ENCODE measurements at places on chromosomes 6 and 20.

DNA sequence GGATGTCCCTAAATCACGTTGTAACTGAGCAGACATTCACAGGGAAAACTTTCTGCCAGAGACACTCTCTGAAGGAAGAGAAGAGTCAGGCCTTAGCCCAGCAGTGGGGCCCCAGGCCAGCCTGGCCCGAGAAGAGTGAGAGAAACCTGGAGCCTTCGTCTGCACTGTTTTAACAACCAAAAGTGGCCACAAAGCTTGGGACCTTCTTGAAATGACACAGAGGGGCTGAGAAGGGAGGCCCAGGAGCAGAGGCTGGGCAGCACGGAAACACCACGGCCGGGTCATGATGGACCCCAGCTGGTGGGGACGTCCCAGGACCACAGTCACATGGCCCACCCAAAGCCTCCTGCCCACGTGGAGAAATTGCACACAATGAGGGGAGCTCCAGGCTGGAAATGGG is 126.8 kb upstream of the THBS2 start:
- no peak for DNase-seq

- DNase-seq = no peak
Observed at GRCh38 chr20:38843346-38843745, 37.8 kb downstream of the PPP1R16B start.

- no peak for DNase-seq
Observed at GRCh38 chr6:87126501-87126900, 28.9 kb upstream of the ZNF292 start.

DNA sequence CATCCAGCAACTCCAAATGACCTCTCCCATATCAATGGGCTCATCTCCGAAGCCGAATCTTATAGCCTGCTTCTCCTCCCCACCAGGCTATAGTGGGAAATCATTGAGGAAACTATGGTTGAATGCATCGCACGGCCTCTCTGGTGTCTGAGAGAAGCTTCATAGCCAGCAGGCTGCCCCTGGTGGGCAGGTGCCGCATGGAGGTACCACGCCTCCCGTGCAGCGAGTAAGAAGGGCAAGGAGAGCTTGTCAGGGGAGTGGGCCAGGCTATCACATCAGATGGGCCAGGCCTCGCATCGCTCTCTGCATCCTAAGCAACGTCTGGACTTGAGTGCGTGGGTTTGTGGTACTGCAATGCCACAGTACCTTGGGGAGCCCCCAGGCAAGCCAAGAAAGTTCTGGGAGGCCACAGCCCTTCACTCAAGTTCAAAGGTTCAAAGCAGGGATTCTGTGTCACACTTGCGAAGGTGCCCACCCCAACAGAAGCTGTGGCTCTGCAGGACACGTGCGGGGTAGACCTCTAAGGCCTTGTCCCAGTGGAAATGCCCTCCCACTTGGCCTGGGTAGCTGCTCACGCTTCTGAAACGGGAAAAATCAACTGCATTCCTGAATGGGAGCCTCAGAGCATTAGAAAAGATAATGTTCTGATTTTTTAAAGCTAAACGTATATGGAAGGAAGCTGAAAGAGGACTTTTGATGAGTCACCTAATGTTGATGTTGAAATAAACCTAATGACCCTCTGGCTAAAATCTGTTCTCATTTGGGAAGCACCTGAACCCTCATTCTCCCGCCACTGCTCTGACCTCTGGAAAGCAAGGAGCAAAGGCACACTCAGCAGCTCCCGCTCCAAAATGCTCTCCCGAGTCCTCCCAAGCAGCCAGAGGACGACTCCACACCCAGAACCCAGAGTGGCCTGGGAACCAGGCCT is 8.4 kb upstream of the IRF4 start:
- DNase-seq = no peak

DNA sequence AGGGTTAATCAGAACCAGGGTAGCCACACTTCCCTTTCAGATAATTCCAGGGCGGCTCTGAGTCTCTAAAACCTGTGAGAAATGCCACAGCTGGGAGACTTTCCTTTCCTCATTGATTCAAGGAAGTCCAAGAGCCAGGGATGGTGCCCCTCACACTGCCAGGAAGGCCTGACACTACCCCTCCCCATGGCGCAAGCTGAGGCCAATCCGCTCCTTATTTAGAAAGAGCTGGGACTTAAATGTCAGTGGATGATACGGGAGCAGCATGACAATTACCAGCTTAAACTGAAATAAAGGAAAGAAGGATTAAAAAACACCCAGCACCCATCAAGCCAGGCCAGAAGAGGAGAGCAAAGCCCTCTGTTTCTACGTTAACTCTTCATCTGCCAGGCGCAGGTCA is 244.4 kb downstream of the LRFN2 start:
- DNase-seq = no peak

GRCh38 chr20:39473536-39473935 is 511.4 kb downstream of the DHX35 start:
- no peak for DNase-seq
